Stimulated activated CD4-positive, alpha-beta T cell treated with anti-CD3 and anti-CD28 coated beads, TNF-alpha, amount 100 ng/mL, for 48 hours (primary cell): ENCODE measurements at places on chromosomes 12 and 14.

GRCh38 chr12:27355486-27355885 is 22.9 kb downstream of the BMAL2 start:
- DNase-seq, result no peak

DNA sequence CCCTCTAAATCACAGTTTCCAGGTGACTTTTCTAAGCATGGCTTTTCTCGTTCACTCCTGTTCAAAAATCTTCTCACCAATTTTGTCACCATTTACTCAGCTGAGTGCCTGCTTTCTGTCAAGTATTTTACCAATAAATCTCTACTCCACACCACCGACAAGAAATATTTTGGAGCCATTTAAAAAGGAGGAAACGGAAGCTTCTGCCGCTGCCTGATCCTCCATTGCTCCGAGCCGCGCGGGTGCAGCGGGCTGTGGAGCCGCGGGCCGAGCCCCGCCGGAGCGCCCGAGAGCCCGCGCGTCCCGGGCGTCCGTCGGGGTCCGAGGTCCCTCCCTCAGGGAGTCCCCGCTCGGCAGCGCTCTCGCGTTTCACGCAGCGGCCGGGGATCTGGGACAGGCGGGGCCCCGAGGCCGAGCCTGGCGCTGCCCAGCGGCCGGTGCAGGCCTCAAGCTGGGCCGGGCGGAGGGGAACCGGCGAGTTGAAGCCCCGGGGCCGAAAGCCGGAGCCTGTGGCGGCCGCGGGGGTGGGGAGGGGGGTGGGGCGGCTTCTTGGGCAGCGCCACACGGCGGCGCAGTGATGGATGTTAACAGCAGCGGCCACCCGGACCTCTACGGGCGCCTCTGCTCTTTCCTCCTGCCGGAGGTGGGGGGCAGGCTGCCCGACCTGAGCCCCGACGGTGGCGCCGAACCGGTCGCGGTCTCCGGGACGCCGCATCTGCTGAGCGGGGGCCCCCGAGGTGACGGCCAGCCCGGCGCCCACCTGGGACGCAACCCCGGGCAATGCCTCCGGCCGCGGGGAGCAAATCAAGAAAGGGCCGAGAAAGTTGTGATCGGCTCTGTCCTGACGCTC is 1.1 kb upstream of the HEBP1 start:
- DNase-seq, result no peak

- no peak for DNase-seq
These were observed at the start of gene BEST3 for GRCh38 chr12:69698769-69699540. BEST3 (minus strand) TSS chr12:69699303; CDS start chr12:69697798, 1,505 bp downstream.

DNA sequence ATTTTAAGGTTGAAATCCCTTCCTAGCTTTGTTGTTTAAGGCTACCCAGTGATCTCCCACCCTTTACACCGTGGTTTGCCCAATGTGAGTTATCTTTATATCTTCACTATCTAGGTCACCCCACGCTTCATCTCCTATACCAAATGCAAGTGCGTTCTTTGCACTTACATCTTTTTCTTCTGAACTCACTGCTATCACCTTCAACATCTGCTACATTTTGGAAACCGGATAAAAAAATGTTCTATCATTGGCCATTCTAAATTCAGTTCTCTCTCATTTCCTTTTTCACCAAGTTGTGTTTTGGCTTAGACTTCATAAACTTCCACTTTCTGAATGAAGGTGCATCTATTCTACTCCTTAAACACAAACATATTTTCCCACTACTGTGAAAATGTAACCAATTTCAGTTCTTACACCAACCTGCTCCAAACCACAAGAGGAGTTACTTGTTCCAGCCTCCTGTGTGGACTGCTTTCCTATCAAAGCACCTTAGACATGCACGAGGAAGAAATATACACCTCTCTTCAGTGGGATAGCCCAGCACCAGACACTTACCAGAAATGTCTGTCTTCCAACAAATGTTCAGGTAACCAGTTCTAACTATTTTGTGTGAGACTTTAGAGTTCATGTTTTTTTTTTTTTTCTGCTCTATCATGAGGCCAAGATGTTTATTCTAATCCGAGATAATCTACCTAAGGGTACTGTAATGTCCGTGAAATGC is 21.9 kb downstream of the CLEC9A start:
- no peak for DNase-seq
